AG04450 (cell line): ENCODE measurements at places on chromosomes 13 and 19. TPM values are rescaled to one million over a fixed set of nuclear protein-coding genes. Genes with fewer than 3 reads are reported as not detected.

GRCh38 chr19:13599681-13600080 lies 93.4 kb upstream of the CACNA1A start:
- no peak for DNase-seq

DNA sequence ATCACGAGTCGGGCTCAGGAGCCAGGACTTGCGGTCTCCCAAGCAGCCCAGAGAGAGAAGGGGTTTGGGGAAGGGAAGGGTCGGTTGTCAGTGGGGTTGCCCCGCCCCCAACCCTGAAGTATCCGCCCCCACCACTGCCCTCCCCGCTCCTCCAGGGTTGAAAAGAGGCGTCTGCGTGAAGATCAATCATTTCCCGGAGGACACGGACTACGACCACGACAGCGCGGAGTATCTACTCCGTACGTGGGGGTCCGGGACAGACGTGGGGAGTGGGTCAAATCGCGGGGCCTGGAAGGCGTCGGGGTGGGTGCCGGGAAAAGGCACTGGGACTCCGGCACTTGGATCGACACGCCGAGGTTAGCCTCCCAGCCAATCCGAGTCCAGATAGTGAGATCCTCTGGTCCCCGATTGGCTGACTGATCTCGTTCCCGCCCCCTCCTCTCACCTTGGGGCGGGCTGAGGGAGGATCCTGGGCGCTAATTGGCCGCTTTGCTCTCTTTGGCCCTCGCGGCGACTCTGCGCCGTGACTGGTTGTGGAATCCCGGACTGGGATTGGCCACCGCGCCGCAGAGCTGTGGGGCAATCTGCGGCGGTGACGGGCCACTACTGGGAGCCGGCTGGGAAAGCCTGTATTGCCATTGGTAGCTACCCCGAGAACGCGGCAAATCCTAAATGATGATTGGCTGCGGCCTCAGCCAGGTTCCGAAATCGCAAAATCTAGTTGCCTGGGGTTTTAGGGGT lies 13.3 kb upstream of the CACNG6 start:
- peak; percentile 92 for DNase-seq

DNA sequence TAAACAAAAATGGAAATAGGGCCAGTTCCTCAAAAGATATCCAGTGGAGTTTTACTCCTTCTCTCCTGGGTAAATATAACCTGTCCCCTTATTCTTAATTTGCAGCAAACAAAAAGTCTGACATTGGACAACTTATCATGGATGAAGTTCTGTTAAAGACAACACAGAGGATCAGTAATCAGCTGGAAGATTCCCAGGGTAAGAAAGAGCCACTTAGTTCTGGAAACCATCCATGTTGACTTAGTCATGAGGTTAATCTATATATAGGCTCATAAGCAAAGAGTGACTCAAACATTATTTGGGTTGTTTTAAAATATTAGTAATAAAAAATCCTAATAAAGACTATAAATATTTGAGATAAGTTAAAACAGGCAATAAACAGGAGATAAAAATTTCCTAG lies 40.5 kb upstream of the EBPL start:
- DNase-seq, result peak; percentile 38

- DNase-seq, result no peak
These were observed 5.0 kb upstream of the JUNB start for GRCh38 chr19:12786141-12786870.

- DNase-seq, result no peak
These were observed 444.8 kb downstream of the SLITRK5 start for GRCh38 chr13:88115976-88116375.

- DNase-seq, result no peak
These were observed 52.9 kb downstream of the SLC7A9 start for GRCh38 chr19:32816555-32817099.

DNA sequence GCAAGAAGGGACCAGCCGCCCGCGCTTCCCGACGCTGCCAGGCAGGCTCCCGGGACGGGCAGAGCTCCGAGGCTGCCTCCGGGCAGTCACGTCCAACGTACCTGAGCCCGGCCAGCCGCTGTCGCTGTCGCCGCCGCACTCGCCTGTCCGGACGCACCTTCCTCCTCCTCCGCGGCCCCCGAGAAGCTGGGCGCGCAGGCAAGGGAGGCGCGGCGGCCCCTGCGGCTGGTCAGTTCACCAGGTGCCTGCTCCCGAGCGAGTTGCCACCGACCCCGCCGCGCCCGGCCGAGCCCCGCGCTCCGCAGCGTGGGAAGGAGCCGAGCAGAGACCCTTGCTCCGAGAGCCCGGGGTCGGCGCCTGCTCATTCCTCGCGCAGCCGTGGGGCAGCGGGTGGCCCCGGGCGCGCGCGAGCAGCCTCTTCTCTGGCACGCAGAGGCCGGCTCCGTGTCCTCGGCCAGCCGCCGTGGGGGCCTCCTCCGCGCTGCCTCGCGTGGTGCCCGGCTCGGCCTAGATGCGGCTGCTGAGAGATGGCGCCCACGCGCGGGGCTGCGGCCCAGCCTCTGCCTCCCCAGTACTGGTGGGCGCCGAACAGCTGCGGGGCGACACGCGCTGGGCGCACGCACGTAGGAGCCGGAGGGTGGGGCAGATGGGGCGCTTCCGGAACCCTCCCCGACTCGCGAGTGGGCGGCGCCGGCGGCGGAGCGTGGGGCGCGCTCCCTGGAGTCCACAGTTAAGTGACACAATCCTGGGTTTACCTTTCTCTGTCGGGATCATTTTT lies 419.4 kb downstream of the UQCRFS1 start:
- DNase-seq, result no peak

GRCh38 chr13:80962855-80963254 lies 621.9 kb upstream of the SPRY2 start:
- no peak for DNase-seq

The MISP gene
- 0.07 and 0.09 TPM in 2 replicates for polyA plus RNA-seq

The PNMA8B gene
- 0.17 and 0.24 TPM in 2 replicates for polyA plus RNA-seq

The LHB gene
- polyA plus RNA-seq, result 0.31 TPM in 1 of 2 replicates, not detected in the other
